Stimulated activated CD8-positive, alpha-beta memory T cell treated with anti-CD3 and anti-CD28 coated beads, Interleukin-4, amount 100 ng/mL, for 1 hour (primary cell): ENCODE measurements at places on chromosomes 16 and 17.

- peak; percentile 33 for DNase-seq
Observed at GRCh38 chr17:10327640-10328039, 45.2 kb downstream of the MYH13 start.

- peak; percentile 93 for DNase-seq
Observed at GRCh38 chr17:80147035-80147822, at the start of gene EIF4A3. Gene EIF4A3 (minus strand): TSS chr17:80147128. CDS start chr17:80146961, 167 bp downstream.

DNA sequence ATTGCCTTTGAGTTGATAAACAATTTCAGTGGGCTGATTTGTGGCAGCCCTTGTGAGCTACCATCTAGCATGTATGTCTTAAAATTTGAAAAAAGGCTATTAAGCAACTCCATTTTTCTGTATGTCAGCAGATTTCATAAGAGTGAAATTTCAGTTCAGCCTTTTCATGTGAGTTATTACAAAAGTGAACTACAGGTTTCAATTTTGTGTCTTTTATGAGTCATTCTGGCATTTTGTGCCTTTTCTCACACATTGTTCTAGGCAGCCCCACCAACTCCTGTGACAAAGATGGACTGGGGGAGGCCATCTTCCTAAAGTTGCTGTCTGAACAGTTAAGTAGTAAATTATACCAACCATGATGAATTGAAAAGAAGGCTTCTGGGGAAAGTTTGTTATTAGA is 52.1 kb downstream of the USP10 start:
- no peak for DNase-seq

- no peak for DNase-seq
Observed at GRCh38 chr17:338442-339192, 14.0 kb downstream of the RPH3AL start.

- no peak for DNase-seq
Observed at GRCh38 chr17:20063665-20064648, 54.8 kb downstream of the SPECC1 start.

DNA sequence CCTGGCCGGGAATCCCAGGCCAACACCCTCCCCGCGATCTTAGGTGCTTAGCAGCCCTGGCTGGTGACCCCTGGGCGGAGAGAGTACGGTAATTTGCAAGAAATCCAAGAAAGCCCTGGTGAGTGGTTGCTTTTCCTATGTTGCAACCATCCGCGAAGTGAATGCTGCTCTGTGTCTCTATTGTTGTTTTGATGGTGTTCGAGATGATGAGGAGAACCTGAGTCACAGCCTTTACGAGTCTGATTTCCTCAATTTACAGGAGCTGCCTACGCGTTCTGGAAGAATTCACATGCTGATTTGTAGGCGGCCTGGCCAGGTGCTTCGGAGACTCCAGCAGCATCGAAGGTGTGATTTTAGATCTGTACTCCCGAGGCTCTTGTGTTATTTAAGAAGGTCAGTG is 63.3 kb downstream of the TMEM235 start:
- no peak for DNase-seq

DNA sequence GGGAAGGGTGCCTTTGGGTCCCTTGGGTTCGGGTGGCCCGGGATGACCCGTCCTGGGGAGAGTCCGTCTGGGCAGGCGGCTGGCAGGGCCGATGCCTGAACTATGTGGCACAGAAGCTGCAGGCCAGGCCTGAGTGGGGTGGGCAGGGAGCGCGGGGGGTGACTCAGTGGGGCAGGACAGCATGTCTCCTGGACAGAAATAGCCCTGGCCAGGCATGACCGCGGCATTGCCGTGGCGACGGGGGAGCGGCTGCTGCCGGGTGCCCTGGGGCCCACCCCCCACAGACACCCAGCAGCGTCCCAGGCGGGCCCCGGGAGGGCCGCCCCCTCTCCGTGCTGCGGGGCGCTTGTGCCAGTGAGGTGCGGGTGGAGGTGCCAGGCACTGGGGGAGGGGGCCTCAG is 1.8 kb upstream of the C1QTNF8 start:
- DNase-seq = no peak

DNA sequence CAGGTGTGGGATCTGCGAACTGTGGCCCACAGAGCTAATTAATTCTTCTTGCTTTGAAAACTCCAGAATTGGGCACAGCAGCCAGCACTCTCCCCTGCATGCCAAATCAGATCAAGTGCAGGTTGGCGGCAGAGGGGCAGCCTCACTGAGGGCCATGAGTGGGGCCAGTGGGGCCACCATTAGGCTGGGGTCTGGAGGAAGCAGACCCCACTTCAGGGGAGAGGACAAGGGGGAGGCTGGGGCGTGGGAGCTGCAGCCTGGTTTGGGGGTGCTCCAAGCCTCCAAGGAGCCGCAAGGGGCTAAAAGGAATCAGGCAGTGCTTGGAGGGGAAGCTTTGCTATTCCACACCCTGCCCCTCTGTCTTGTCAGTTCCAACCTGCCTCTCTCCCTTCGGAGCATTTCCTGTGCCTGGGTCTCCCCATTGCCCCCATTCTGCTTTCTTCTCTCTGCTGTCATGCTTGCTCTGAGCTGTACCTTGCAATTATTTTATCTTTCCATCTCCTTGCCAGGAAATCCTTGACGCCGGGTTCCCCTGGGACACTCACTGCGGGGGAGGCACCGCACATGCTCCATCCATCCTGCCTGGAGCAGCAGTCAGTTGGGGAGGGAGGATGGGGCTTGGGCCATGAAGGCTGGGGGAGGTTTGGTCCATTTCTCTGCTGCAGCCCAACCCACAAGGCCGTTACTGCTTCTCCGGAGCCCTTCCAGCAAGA is 3.3 kb upstream of the ABCC3 start:
- DNase-seq = no peak

DNA sequence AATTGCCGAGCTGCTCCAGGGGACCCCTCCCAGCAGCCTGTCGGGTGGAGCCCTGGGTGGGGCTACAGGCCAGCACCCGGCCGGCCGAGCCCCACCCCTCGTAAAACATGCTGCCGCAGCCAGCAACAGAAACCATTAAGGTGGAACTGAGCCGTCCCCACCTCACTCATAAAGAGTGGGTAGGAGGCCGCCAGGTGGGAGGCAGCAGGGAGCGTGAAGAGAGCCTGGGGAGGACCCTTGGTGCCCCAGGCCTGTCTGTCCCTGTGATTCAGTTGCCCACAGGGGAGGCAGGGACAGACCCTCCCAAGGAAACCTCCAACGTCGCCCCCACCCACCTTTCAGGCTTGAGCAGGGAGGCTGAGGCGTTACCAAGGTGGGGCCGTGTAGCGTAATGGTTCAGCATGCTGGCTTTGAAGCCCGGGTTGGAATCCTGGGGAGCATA is 8.4 kb downstream of the FOXN1 start:
- DNase-seq = no peak

- no peak for DNase-seq
Observed at GRCh38 chr17:9261081-9262012, 240.0 kb downstream of the NTN1 start.

GRCh38 chr17:79174905-79175856 is 100.6 kb downstream of the ENGASE start:
- DNase-seq = no peak

DNA sequence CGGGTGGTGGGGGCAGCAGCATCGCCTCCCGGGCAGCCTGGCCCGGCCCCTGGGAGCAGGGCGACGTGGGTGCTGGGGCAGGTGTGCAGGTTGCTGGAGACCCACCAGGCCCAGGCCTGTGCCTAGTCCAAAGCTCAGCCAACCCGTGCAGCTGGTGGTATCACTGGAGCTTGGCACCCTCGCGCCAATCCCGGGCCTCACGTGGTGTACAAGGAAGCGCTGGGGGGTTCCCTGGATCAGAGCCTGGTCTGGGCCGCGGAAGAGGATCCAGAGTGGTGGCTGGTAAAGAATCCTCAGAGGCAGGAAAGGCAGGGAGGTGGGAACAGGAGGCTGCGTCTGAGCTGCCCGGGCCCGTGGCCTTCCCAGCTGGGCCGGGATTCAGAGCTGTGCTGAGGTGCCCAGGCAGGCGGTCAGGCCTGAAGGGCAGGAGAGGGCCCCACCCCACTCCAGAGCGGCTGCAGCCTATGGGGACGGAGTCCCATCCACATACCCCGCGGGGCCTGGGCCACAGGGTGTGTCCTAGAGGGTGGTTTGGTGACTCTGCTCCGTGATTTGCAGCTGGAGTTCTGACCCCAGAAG is 36.2 kb downstream of the ZFPM1 start:
- no peak for DNase-seq

GRCh38 chr17:75365009-75365930 is 40.2 kb downstream of the GRB2 start:
- DNase-seq = no peak

- no peak for DNase-seq
Observed at GRCh38 chr16:81143921-81144471, 47.8 kb upstream of the GCSH start.

DNA sequence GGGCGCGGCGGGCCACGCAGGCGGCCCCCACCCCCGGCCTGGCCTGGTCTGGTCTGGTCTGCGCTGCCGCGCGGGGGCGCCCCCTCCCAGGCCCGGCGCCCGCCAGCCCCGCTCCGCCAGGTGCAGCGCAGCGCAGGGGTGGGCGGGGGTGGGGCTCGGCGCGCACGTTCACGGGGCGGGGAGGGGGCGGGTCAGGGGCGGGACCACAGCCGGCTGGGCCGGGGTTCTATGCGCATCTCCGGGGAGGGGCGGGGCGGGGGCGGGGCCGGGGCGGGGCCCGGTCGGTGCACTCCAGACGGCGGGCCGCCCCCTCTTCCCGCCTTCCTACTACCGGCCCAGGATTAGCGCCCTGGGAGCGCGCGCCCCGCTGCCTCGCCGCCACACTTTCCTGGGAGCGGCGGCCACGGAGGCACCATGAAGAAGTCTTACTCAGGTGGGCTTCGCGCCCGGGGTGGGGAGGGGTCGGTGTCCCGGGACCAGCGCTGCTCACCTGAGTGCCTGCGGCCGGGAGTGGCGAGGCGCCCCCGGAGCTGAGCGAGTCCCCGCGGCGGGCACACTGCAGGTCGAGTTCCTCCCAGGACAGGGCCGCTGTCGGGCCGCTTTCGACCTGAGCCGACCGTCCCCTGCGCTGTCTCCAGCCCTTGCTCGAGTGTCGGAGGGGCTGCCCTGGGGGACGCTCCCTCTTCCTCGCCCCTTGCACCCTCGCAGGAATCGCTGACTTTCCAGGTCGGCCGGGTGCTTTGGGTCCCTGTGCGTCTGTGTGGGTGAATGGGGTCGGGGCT is 140.5 kb downstream of the SEC14L1 start:
- peak; percentile 34 for DNase-seq

DNA sequence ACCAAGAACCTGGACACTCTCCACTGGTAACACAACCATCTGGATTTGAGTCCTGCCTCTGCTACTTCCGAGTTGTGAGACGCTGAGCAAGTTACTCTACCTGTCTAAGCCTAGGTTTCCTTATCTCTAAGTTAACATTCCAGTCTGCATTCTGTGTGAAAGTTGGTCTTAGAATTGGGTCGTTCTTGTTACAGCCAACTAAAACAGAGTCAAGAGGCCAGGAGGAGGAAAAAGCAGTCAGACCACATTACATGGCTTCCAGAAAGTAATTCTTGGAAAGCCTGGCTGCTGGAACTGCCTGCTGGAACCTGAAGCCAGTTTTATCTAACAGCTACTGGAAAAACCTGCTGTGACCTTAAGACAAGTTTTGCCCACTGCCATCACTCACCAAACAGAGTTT is 38.4 kb upstream of the XYLT1 start:
- no peak for DNase-seq
